Stimulated activated CD8-positive, alpha-beta memory T cell treated with anti-CD3 and anti-CD28 coated beads, Interleukin-15, amount 100 ng/mL, for 4 hours (primary cell): ENCODE measurements at places on chromosomes 4 and X.

DNA sequence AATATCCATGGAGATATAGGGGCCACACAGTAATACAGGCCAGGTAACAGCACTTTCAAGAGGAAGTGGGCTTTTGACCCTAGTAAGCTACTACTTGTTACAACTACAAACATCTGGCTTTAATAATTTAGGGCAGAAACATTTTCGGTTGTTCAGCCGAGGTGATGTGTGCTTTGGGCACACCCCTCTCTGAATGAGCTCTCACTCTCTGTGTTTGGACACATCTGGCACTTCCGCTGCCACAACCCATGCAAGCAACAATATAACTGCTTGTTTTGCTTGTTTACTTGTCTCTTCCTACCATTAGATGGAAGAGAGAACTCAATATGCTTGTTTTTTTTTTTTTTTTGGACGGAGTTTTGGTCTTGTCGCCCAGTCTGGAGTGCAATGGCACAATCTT is 277.2 kb downstream of the HS3ST1 start:
- no peak for DNase-seq

DNA sequence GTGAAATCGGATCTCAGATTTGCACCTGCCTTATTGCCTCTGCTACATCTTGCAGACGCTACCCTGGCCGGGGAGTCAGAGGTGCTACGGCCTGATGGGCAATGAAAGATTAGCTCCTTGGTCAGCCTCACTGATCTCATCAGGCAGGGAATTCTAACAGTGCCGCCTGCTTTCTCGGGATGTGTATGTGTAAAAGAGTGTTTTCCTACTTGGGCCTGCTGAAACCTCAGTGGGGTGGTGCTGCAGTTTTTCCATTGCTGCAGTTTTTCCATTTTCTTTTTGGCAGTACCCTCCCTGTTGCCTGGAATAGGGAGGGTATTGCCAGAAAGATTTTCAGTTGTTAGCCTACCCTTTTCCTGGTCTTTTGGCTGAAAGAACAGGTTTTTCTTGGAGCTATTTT is 117.5 kb downstream of the CDKL5 start:
- DNase-seq = no peak

DNA sequence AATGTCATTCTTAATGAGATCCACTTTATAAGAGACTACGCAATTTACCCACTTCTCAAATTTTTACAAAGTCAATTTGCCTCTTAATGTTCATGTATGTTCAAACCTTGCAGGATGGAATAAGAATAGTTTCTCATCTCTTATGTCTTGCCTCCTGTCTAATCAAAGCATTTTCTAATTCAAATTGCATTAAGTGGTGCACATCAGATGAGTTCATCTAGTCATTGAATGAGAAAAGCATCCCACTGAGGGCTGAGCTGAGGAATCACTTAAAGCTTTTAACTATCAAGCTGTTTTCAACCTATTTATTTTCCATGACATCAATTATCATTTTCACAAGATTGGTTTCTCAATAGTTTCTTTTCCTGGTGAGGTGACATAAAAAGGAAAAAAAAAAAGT is 1964.0 kb downstream of the PCDH7 start:
- DNase-seq = no peak

GRCh38 chrX:44155126-44155525 is 181.9 kb upstream of the NDP start:
- DNase-seq = no peak

- DNase-seq = no peak
Measured at GRCh38 chr4:26576231-26576739, 7.6 kb upstream of the TBC1D19 start.

- DNase-seq = no peak
Measured at GRCh38 chrX:133359466-133359865, 55.8 kb downstream of the GPC4 start.

DNA sequence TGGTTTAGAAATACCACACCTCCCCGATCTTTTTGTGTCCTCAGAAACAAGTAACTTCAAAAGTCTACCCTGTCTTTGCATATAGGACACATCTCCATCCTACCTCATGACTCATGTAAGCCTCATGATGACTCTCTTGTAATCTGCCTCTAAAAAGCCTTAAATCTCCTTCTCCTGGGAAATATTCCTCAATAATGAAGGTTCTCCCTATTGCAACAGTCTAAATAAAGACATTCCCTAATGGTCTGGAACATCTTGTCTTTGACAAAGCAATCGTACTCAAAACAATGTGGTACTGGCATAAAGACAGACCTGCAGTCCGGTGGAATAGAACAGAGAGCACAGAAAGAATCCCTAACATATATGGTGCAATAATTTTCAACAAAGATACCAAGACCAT is 257.7 kb downstream of the OPHN1 start:
- DNase-seq = no peak

GRCh38 chrX:44915361-44915868 is 42.4 kb downstream of the KDM6A start:
- no peak for DNase-seq

- no peak for DNase-seq
Measured at GRCh38 chr4:134154097-134154496, 47.5 kb downstream of the PABPC4L start.

DNA sequence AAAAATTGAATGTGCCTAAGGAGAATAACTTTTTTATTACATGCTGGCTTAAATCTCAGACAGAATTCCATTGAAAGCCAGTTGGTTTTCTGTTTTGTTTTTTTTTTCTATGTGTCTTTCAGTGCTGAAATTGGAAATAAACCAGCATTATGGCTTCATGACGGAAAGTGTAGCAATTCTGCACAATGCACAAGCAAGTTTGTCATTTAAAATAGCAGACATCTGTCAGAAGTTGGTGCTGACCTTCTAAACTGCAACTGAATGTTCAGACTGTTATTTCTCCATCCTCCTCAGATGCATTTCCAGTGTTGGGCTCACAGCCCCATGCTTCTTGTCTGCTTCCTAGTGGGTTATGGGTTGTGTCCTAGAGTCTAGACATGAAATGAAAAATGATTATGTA is 107.2 kb upstream of the LIMCH1 start:
- DNase-seq = no peak

- DNase-seq = no peak
Measured at GRCh38 chr4:7815562-7815961, 124.1 kb downstream of the AFAP1 start.

DNA sequence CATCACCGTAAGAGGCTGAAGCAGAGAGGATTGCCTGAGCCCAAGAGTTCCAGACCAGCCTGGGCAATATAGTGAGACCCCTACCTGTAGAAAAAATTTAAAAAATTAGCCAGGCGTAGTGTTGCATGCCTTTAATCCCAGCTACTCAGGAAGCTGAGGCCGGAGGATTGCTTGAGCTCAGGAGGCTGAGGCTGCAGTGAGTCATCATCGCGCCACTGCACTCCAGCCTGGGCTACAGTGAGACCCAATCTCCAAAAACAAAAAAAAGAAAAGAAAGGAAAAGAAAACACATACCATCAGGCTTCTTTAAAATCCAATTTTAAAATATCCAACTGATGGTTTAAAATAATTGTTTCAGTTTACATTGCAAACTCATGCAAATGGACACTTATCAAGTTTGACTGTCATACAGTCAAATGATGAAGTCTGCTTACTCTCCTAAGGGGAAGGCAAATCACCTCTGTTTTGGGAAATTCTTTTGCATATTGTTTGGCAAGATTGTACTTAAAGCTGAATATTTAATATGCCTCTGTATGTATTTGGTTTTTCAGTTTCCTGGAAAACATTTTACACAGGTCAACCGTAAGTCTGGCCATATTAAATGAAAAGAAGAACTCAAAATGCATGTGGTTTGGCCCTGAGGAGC is 23.7 kb upstream of the TENM3 start:
- DNase-seq = no peak

DNA sequence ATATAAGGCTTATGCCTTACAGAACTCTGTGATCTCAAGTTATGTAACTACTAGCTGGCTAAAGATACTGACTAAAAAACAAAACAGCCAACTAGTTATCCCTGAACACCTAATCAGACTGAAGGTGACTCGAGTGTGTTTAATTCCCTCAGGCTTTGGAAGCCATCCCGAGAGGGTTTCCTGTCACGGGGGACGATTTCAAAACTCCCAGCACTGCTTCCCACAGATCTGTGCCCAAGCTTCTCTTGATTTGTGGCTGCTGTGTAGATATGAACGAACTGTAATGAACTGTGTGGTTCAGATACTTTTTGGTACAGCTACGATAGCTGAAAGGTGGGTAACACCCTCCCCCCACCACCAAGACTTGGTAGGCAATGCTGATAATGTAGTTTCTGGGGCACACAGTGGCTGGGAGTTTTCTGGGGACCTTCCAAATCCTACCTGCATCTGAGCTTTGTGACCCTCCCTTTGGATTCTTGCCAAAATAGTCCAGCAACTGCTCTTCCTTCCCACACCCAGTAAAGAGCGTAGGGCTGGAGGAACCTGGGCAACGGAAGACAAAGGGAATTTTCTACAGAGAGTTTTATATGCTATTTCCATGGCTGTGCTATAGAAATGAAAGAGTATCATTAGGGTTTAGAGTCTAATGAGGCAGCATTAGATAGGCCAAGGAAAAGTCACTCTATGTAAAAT is 148.8 kb downstream of the MGST2 start:
- DNase-seq = no peak

GRCh38 chrX:130028196-130028595 is 45.8 kb downstream of the BCORL1 start:
- no peak for DNase-seq

DNA sequence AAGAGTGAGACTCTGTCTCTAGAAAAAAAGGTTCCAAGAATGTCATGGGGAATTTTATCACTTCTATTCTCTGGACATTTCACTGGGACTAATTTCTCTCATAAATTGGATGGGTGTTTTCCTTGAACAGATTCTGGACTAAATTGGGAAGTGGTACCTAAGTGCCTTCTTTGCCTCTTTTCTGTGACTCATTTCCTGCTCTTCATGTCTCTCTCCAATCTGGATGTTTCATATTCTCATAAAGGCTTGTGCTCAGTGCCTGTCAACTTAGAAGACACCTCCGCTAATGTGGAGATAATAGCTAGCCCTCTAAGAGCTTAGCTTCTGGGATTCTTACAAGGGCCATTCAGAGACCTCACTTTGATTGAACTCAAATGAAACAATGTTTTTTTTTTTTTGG is 38.0 kb upstream of the IGFBP7 start:
- no peak for DNase-seq

DNA sequence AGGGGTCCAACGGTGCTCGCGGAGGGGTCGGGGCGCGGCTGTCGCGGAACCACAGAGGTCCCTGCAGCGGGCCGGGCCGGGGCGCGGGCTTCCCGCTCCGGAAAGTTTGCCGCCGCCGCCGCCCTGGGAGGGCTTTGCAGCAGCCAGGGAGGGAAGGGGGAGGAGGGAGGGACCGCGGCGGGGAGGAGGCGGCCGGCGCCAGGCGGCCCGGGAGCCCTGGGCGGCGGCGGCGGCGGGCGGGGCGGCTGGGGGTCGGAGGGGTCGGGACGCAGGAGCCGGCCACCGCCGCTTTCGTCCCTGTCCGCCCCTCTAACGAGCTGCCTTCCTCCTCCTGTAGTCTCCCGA is 375 bp downstream of the FGFR3 start:
- no peak for DNase-seq

GRCh38 chrX:101399825-101400224 is 7.9 kb downstream of the GLA start:
- no peak for DNase-seq

DNA sequence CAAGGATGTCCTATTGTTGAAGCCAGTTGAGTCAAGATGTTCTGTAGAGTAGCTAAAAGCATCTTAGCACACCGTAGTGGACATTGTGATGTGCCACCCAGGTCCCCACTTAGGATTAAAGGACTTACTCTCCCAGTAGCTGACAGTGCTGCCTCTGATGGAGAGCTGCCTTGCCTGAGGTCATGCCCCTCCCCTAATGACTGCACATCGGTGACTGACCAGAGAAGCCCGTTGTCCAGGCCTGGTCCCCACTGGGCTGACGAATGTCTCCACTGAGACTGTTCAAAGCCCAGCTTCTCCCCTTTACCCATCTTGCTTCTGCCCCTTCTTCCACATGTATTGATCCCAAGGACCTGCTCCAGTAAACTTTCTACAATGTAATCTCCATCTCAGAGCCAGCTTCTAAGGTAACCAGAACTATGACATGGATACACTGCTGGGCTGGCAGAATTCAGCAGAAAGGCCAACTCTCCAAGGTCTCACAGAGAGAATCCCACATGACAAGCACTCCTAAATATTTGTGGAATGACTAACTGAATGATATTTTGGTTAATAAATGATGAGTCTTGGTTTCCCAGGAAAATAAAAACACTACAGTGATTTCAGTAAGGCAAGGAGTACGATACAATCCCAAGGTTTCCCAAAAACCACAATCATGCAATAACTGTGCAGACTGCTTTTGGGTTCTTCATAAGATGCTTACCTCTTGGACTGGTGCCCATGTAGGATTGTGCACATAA is 82.4 kb upstream of the TMEM150C start:
- no peak for DNase-seq

DNA sequence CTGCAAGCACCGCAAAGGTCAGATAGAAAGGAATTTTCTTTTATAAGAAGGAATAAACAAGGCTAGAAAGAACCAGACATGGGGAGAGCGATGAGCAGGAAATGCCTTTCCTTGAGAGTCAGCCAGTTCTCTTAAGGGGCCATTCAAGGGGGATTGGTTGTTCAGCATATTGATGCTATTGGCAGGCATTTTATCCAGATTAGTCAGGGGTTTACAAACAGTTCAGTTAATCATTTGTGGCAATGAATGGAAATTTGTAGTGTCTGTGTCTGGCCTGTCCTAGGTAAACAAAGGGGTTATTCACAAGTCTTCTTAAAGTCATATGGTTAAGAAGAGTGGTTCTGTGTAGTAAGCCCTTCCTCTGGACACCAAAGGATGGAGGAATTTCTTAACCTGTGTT is 184.7 kb upstream of the FRMPD4 start:
- DNase-seq = no peak

DNA sequence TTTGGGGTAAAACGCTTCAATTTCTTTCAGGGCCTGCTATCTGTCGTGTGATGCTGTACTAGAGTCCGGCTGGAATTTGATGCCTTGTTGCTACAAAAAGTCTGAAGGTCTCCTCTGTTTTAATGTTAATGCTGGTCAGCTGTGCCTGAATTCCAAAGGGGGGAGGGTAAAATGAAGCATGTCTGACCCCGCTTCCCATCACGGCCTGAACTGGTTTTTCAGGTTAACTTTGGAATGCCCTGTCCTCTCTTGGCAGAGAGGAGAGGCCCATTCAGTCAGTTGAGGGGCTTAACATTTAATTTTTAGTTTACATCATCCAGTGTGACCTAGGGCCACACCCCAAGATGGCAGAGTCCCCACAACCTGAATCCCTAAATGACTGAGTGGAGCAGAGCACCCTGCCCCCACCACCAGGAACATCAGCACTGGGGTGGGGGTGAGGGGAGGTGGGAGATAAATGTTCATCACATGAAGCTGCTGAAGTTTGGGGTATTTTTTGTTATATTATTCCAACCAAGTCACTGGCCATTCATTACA is 47.9 kb upstream of the GPR78 start:
- DNase-seq = no peak

DNA sequence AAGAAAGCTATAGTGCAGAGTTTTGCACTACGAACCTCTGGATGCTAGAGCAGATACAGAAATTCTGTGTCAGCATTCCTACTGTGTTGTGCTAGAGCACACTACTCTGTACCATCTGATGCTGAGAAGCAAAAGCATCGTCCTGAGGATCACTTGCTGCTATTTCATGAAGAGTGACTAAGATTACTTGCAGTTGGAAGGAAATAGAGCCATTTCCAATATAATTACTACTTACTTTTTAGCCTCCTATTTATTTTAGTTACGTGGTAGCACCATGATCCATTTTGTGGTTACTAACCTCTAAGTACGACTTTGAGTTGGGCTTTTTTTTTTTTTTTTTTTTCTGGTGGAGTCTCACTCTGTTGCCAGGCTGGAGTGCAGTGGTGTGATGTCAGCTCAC is 226.7 kb downstream of the PALLD start:
- DNase-seq = no peak
